MV-4-11 (cell line): ENCODE measurements at places on chromosomes 2 and 18.

DNA sequence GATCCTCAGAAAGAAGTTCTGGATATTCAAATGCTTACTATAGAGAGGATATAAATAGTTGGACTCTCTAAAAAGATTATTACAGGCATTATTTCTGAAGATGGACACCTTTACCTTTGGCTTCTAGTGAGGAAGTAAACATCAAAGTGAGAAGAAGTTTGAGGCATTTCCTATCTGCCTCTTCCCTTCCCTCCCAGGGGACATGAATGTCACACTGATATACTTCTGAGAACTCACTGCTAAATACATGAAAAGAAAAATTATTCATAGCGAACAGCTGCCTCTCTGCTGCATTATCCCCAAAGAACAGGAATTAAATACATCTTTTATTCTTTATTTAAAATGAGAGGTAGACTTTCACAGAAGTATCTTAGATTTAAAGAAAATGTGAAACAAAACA lies 63.6 kb upstream of the PGAP1 start:
- DNase-seq, result no peak

GRCh38 chr18:36638224-36638623 lies 190.6 kb downstream of the TPGS2 start:
- no peak for DNase-seq

- DNase-seq, result no peak
Observed at GRCh38 chr2:124323321-124323720, 298.2 kb downstream of the CNTNAP5 start.

GRCh38 chr2:64142741-64143168 lies 1.5 kb downstream of the PELI1 start:
- no peak for DNase-seq

GRCh38 chr2:30298302-30298701 lies 67.0 kb downstream of the LBH start:
- peak; percentile 45 for DNase-seq

DNA sequence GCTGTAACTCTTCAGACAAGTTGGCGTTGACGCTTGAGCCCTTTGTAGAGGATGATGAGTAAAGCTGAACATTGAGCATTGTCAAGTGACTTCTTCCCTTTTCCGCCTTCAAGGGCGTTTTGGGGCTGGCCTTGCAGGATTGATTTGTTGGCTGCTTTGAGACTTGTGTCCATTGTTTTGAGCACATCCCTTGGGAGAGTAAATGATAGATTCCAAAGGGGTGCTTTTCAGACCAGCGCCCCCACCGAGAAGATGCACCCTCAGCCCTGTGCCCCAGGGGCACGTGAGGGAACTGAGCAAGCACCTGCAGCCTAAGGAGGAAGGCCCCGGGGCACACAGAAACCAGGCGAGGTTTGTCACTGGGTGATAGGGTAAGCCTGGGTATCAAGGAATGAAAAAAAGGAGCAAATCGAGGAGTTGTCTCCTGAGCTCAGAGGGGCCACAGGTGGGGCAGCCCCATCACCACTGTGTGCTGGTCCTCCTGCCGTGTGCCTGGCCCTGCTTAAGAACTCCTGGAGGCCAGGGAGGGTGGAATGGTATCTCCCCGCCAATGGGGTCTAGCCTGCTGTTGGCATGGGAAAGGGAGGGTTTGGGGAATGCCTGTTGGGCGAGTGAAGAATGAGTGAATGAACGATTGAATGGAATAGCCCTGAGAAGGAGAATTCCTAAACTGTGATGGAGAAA lies 64.0 kb downstream of the RAB31 start:
- DNase-seq, result peak; percentile 48

DNA sequence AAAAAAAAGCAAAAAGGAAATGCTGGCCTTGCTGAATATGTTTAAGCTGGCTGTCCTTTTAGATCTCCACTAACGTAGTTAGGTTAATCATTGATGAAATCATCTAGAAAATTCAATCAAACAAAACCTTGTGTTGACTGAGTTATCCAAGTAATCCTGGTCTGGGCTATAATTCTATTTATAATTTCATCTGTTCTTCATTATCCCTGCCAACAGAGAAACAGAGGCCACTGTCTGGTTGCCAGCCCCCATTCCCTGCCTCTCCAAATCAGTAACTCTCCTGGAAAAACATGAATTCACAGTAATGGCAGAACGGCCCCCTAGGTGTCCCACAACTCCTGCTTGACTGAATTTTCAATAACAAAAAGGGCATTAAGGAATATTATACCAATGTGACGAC lies 24.6 kb downstream of the DOCK10 start:
- no peak for DNase-seq

DNA sequence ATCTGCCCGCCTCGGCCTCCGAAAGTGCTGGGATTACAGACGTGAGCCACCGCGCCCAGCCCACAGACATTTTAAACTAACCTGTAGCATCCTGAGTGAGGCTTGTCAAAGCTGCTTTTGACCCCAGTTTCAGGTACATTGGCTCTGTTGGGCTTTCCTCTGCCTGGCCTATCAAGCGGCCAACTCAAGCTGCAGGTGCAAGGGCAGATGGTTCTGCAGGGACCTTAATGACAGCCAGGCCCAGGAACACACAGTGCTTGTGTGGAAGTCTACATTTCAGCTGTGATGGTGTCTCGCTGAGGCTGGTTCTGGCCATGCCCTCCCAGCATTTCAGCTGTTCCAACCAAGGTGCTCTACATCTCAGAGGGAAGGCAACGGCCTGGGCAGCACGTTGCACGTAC lies 18.4 kb downstream of the INPP4A start:
- DNase-seq, result no peak

DNA sequence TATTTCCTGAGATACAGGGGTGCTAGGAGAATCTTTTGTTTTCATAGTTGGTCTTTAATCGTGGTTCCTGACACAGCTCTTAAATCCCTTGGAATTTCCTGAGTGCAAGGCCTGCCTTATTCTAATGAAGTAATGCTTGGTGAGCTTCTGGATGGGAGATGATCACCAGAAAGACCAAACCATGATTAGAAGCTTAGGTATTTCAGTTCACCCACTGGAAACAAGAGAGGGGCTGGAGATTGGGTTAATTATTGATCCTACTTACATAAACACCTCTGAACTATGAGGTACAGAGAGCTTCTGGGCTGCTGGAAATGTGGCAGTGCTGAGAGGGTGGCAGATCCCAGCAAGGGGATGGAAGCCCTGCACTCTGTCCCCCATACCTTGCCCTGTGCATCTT lies 406.8 kb downstream of the THSD7B start:
- DNase-seq, result no peak

- no peak for DNase-seq
Observed at GRCh38 chr2:3299703-3300102, 77.9 kb downstream of the EIPR1 start.

GRCh38 chr2:178199334-178199733 lies 5.0 kb downstream of the OSBPL6 start:
- DNase-seq, result no peak

- DNase-seq, result no peak
Observed at GRCh38 chr2:15756011-15756550, 164.4 kb downstream of the DDX1 start.

- DNase-seq, result peak; percentile 66
Observed at GRCh38 chr2:39313575-39313974, 69.8 kb upstream of the CDKL4 start.

- DNase-seq, result no peak
Observed at GRCh38 chr18:8536922-8537321, 72.3 kb upstream of the RAB12 start.

DNA sequence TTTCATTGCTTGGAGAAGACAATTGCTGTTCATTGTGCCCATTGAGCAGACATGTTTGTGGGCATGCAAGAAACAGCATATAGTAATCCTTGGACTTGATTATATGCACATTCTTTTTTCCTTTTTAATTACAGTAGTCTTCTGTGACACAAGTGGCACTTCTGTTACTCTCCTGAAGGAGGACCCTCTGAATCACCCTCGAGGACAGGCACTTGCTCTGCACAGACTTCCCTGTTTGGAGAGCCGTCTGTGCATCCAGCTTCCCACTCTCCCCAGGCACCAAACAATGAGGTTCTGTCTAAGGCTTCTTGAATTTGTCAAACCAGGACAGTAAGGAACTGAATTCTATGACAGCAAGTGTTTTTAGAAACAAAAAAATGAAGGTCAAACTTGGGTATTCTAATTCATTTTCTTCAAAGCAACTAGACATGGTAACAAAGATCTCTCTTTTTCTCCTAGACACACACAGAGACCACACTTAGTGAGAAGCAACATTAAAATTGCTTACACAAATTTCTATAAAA lies 844.6 kb upstream of the ID2 start:
- no peak for DNase-seq

DNA sequence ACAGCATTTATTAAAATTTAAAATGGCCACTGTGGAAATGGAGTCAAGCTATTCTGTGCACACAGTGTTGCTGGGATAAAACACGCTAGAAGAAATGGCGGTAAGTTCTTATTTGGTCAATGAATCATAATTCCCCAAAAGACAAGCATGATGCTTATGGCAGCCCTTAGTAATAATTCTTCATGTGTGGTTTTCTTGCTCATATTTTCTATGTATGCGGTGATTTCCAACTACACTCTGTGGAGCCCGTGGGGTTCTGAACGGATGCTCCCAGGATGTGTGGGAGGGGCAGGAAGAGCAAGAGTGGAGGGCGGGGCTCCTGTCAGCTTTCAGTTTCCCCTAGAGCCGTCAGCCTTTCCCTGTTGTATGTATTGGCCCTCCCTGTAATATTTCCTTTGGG lies 91.7 kb upstream of the RMDN2 start:
- DNase-seq, result no peak

GRCh38 chr2:54551123-54551756 lies 95.1 kb downstream of the SPTBN1 start:
- DNase-seq, result no peak

DNA sequence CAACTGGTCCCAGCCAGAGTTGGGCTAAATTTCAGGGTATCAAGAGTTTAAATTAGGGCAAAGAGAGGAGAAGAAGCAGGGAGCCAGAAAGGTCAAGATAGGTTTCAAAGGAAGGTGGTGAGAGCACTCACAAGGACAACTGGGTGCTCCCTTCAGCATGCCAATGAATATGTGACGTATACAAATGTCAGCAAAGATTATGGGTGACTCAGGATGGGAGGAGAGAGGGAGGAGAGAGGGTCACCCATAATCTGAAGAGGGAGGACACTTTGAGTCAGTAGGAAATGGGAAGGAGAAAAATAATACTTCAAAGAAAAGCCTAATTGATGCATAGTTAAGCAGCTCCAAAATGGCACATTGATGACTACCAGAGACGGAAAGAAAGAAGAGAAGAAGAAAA lies 53.1 kb upstream of the ABCA12 start:
- DNase-seq, result no peak

DNA sequence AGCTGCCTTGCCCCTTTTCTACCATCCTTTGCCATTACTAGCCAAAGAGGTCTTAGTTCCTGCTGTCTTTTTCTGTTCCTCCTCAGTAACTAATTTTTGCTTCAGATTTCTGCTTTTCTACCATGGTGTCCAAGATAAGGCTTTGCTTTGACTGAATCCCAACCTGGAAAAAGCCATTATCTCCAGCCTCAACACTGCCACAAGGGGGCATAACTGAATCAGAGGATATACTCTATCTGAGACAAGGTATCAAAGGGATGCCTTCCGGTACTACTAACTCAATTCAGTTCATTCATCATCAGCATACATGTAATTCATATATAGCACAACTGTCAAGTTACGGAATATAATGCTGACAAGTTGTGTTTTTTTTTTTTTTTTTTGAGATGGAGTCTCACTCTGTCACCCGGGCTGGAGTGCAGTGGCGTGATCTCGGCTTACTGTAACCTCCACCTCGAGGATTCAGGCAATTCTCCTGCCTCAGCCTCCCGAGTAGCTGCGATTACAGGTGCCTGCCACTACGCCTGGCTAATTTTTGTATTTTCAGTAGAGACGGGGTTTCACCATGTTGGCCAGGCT lies 11.4 kb downstream of the OSGEPL1 start:
- DNase-seq, result peak; percentile 35

- no peak for DNase-seq
Observed at GRCh38 chr2:216665242-216665641, 30.1 kb downstream of the IGFBP5 start.

- DNase-seq, result no peak
Observed at GRCh38 chr2:143258126-143258892, 129.1 kb downstream of the ARHGAP15 start.

DNA sequence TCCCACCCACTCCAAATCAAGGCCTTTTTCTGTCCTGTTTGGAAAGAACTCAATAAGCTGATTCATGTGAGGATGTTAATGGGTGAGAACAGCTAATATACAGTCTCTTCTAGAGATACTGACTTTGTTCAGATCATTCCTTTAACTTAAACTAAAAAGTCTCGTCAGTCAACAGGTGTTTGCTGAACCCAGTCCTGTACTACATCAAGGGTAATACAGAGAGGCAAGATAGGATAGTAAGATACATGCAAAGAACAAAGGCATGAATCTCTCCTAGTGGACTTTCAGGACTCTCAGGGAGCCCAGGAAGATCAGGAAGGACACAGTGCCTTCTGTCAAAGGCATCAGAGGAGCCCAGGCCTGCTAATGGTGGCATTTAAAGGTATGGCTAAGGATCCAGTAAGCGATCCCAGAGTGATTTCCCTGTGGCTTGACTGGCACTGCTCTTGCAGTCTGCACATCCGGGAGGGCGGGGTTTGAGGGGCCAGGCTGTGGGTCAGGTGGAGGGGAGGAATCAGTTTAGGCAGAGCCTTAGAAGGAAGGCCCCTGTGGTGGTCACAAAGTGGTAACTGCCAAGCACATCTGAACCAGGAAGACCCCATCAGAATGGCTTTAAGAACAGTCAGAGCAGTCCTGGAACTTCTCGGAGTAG lies 54.0 kb downstream of the EPAS1 start:
- no peak for DNase-seq

DNA sequence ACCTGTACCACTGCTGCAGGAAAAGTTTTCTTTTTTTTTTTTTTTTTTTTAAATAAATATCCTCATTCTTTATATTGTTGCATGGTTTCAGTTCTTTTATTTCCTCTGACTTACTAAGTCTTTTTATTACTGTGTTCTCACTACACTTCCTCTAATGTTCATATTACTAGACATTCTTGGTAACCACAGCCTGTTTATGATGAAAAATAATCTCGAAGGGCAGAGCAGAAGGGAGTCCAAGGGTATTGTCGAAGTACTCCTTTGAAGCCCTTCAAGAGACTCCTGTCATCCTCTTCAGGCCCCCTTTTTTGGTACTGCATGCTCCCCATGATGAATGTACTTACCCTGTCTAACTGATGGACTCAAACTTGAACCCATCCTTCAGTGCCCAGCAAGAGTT lies 61.2 kb downstream of the RND3 start:
- peak; percentile 90 for DNase-seq

- peak; percentile 31 for DNase-seq
Observed at GRCh38 chr2:70999362-70999761, 4.7 kb upstream of the TEX261 start.

DNA sequence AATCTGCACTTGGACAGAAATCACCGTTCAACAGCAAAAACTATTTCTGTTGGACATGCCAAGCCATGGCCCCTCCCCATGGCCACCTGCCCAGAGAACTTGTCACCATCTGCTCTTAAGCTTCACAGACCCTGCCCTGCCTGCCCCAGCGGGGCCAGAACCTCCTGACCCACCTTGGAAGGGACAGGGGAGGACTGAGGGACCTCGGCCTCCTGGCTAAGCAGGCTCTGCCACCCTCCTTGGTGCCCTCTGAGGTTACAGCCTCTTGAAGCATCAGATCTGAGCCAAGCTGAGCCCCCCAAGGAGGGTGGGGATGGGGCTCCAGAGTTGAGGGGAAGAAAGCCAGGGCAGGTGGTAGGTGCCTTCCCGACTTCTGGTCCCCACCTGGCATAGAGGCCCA lies 6.5 kb downstream of the TEX261 start:
- DNase-seq, result no peak

GRCh38 chr2:62919041-62919440 lies 131.6 kb upstream of the OTX1 start:
- DNase-seq, result no peak
